ENCODE measurements at places on chromosomes 2 and 18.

- no peak for DNase-seq
These were observed 47.7 kb downstream of the PLCL1 start for GRCh38 chr2:197852108-197852507.

GRCh38 chr18:57149051-57149450, 2.2 kb downstream of the BOD1L2 start:
- DNase-seq, result no peak

DNA sequence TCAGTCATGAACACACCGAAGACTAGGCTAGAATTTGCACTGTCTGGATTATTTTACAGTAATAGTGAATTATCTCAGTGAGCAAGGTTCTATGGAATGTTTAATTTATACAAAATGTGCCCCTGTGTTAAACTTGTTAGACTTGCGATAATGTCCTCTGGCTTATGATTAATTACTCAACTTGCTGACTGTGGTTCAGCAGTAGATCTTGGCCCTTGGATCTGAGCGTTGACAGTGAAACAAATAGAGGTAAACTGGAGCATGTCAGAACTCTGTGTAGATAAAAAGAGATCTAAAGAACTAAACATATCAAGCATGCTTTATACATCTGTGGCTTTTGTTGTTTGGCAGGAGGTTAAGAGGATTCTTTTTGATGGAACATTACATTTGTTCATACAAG, 407.6 kb downstream of the DSEL start:
- no peak for DNase-seq

DNA sequence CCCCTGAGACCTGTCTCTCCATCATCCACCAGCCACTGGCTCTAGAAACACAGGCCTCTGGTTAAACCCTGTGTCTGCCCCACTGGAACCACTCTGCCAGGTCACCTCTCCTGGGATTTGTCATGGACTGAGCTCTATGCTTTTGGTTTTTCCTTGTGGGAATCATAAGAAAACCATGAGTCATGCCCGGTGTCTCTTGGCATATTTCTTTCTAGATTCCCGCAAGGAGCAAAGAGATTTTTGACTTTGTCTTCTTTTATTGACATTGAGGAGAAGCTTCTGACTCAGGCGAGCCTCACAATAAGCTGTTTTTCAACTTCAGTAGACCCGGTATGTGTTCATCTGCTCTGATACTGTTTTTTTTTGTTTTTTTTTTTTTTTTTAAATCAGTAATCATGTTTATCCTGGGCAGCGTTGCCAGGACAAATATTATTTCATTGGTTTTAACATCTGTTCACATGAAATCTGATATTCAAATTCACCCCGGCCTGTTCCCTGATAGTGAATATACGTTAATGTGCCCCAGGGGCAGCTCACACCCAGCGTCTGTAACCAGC, 207.1 kb downstream of the ACKR3 start:
- DNase-seq, result no peak

- no peak for DNase-seq
These were observed 554.4 kb upstream of the LRRTM1 start for GRCh38 chr2:80858965-80859364.

Measured in T-helper 2 cell treated with Interferon-gamma antibody and Interleukin-4, amounts not matched to agents 5 μg/mL and 100 μg/mL, for 36 hours (primary cell).